Activated T-helper 1 cell treated with anti-CD3 and anti-CD28 coated beads, Interleukin-2, amount 50 U/mL, for 16 hours (primary cell): ENCODE measurements at places on chromosomes 7 and 10.

- DNase-seq = no peak
Measured at GRCh38 chr7:29341156-29341555, 146.6 kb downstream of the CHN2 start.

- no peak for DNase-seq
Measured at GRCh38 chr7:95549818-95550529, 46.3 kb downstream of the PDK4 start.

GRCh38 chr10:31242902-31243301 is 76.1 kb upstream of the ZEB1 start:
- DNase-seq = no peak

- DNase-seq = no peak
Measured at GRCh38 chr7:48426966-48427555, 255.8 kb downstream of the ABCA13 start.

DNA sequence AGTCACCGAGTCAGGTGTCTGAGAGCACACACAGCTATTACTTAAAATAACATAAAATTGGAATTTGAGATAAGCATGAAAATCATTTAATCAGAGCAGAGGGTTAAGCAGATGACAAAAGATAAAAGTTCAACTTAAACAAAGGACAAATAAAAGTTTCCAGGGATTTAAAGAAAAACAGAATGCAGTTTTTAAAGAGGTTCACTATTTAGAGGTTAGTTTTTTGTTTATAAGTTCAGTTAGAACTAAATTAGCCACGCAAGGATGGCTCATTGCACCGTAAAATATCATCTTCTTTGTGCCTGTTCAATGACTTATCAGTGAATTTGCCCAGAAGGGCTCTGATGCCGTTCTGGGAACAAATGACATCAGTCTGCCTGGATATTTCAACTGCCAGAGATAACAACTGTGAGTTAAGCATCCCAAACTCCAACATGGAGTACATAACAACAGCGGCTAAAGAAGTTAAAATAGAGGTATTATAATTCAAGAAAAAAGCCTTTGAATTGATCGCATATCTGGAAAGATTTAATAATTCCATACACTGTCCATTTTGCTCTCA is 107.8 kb downstream of the ANK3 start:
- no peak for DNase-seq
